Lung microvascular endothelial cell (primary cell): ENCODE measurements at places on chromosomes 12 and 14. TPM values are rescaled to one million over a fixed set of nuclear protein-coding genes. Genes with fewer than 3 reads are reported as not detected.

OAS2 gene
- total RNA-seq: 0.60 and 3.3 TPM in 2 replicates

DNA sequence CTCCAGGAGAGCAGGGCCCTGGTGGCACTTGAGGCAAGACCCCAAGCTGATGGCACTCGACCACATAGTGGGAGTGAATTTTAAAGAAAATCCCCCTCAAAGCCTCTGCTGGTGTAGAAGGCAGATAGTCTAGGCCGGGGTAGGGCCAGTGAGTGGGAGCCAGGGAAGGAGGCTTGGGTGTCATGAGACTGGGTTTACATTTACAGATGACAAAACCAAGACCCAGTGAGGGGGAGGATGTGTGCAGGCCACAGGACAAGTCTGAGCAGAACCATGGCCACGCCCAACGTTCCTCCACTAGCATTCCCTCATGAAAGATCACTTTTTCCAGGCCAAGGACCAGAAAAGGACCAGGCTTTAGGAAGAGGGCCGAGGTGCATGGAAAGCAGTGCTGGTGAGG is 42.0 kb downstream of the EVL start:
- DNase-seq: no peak

NAA30 gene
- 11.9 and 12.6 TPM in 2 replicates for total RNA-seq

TAS2R10 gene
- under 0.01 and 0.22 TPM in 2 replicates for total RNA-seq

- no peak for DNase-seq
These were observed 4.2 kb downstream of the NOC4L start for GRCh38 chr12:132148368-132149045.

DNA sequence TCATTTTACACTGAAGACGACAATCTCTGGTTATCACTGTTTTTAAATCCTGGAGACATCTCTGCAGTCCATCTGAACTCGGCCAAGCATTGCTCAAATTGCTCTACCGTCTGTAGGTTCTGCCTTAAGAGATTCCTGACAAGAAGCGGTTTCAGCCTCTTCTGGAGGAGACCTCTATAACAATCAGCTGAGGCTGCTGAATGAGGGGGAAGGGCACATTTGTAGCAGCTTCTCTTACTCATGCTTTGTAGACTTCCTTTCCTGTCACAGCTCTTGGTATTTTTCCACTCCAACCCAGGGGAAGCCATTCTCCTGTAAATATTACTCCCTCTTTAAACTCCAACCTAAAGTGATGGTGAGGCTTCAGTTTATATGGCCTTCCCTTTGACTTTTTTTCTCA is 3.0 kb downstream of the ARG2 start:
- DNase-seq: peak; percentile 91

OVCH1 gene
- under 0.01 TPM in 1 of 2 replicates, not detected in the other for total RNA-seq

GRCh38 chr14:75861161-75861621 is 120.6 kb downstream of the TGFB3 start:
- no peak for DNase-seq

- DNase-seq: peak; percentile 21
These were observed 513 bp downstream of the CCNK start for GRCh38 chr14:99481745-99482099.

GRCh38 chr14:66092748-66093147 is 393.4 kb upstream of the CCDC196 start:
- no peak for DNase-seq

HOXC12 gene
- total RNA-seq: not detected in 2 replicates

GRCh38 chr14:20799892-20800544 is 2.6 kb downstream of the RNASE1 start:
- DNase-seq: peak; percentile 77

DNA sequence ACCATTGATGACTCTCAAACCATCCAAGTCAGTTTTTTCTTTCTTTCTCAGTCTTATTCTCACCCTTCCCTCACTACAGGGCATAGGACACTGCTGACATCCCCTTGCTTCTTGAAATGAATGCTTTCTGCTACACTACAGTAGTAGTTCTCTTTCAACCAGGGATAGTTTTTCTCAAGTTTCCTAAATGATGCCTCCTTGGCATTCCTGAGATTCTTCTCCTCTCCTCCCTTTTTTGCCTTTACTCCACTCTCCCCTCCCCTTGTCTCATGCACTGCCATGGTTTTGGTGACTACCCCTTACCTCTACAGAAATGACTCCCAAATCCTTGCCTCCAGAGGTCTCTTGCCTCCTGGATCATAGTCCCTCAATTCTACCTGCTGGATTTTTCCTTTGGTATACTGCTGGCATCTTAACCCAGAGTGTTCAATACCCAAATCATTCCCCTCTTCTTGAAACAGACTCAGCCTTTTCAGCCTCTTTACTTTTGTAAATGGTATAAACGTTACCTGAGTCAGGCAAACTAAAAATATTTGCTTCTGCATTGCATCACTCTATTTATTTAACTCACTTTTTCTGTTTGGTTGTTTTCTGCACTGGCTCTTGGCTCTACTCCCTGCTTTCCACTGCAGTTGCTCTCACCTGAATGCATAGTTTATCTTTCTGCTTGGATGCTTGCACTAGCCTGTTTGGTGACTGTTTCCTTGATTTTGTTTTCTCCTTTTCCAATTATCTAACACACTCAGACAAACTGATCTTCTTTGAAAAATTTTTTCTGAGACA is 211.6 kb upstream of the IGF1 start:
- DNase-seq: no peak

TTC7B gene
- total RNA-seq: 9.2 and 14.7 TPM in 2 replicates

DNA sequence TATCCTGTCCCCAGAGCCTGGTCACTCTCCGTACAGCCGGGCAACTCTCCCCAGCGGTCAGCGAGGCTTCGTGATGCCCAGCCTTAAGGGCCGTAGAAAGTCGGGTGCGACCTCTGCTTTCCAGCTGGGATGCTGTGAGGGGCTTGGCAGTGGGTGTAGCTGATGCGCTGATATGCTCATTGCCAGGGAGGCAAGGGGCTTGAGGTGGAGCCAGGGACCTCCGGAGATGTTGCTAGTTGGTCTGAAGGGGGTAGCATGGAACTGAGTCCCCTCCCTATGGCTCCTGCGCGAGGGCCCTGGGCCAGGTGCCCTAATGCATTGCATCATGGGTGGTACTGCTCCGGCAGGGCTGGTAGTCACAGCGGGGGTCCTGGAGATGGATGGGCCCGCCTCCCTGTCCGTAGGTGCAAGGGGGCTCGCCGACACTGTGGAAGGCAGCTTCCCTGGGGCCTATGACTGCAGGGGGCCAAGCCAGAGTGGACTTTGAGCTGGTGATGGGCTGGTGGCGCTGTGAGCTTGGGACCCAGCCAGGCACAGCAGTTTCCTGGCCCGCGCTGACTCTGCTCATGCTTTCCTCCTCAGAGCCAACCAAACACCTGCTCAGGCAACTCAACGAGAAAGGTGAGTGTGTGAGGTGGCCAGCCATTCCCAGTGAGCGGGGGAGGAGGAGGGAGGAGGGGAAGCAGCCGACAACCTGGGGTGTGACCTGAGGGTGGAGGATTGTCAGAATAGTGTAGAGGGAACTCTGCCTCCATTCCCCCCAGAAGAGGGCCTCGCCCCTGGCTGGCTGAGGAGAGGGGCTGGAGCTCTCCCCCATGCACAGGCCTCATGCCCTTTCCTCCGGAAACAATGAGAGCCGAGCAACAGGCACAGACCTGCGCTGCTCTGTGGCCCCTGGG is 32.3 kb downstream of the PLEKHG3 start:
- DNase-seq: no peak

DNA sequence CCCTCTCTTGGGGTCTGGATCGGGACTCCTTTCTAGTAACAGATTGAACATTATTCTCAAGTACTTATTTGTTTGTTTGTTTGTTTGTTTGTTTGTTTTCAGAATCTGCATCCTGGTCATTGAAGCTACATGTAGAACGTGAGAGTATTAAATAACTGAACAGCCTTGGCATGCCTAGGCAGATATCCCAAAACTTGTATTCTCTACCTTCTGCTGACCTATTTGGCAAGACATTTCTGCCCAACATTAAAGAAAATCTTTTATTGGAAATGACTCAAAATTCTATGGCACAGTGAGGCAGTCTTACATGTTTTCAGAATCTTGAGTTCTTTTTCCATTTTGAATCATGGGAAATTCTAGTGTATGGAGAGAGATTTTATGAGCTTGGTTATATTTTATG is 165.1 kb upstream of the CNOT2 start:
- no peak for DNase-seq

PROX2 gene
- not detected in 2 replicates for total RNA-seq

- DNase-seq: no peak
These were observed 278.3 kb downstream of the ADGRD1 start for GRCh38 chr12:131232036-131232435.

DERA gene
- 43.8 and 45.0 TPM in 2 replicates for total RNA-seq

GRCh38 chr12:27870939-27871338 is 90.9 kb upstream of the MANSC4 start:
- no peak for DNase-seq

- DNase-seq: no peak
These were observed 20.9 kb downstream of the COX16 start for GRCh38 chr14:70338550-70338949.

TEAD4 gene
- total RNA-seq: 18.3 and 19.2 TPM in 2 replicates

DNA sequence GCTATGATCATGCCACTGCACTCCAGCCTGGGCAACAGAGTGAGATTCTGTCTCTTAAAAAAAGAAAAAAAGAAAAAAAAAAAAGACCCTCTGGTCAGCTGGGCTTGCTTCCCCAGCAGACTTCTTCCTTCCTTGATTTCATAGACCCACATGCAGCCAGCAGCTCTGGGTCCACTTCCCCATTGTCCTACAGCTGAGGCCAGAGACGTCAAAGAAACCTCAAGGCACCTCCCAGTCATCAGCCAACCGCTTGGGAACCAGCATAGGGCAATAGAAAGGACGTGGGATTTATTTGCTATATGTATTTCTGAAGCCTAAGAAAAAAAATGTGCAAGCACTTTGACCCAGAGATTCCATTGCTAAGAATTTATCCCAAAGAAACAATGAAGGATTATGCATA is 35.4 kb upstream of the SPPL3 start:
- no peak for DNase-seq

DNA sequence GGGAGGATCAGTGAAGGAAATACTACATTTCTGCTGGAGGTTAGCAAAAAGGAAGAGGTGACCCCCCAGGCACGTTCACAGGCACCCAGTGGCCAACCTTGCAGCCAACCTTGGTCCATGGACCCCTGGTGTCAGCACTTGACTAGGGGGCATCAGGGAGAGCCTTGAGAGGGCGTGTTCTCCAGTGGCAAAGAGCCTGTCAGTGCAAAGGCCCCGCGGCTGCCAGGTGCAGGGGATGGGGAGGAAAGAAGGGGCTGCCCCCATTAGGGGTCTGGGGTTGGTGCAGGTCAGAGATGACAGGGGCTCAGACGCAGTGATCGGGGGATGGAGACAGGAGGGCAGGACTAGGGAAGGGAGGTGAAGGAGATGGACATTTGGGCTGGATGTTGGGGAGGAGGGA is 22.7 kb upstream of the ULK1 start:
- DNase-seq: no peak

MSI1 gene
- not detected in 2 replicates for total RNA-seq

GRCh38 chr12:2039034-2039433 is 13.8 kb upstream of the CACNA1C start:
- no peak for DNase-seq

RASSF8 gene
- total RNA-seq: 31.4 and 43.3 TPM in 2 replicates

DNA sequence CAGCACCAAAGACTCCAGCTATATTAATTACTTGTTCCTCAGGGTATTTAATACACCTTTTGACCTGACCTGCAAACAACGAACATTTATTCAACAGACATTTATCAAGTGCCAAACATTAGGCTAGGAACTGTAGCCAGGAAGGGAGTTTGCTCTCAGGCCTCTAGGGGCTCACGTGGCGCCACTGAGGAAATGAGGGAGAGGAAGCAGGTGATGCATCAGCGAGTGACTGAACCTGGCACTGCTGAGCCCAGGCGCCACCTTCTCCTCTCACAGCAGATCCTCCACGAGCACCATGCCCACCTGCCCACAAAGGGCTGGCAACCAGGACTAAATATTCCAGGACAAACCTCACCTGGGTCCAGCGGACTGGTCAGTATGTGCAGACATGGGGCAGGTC is 50.2 kb downstream of the SETD3 start:
- peak; percentile 68 for DNase-seq

- no peak for DNase-seq
These were observed 72.0 kb downstream of the C12orf56 start for GRCh38 chr12:64318605-64319004.

- DNase-seq: peak; percentile 34
These were observed 29.7 kb downstream of the ZFP36L1 start for GRCh38 chr14:68762953-68763764.

DNA sequence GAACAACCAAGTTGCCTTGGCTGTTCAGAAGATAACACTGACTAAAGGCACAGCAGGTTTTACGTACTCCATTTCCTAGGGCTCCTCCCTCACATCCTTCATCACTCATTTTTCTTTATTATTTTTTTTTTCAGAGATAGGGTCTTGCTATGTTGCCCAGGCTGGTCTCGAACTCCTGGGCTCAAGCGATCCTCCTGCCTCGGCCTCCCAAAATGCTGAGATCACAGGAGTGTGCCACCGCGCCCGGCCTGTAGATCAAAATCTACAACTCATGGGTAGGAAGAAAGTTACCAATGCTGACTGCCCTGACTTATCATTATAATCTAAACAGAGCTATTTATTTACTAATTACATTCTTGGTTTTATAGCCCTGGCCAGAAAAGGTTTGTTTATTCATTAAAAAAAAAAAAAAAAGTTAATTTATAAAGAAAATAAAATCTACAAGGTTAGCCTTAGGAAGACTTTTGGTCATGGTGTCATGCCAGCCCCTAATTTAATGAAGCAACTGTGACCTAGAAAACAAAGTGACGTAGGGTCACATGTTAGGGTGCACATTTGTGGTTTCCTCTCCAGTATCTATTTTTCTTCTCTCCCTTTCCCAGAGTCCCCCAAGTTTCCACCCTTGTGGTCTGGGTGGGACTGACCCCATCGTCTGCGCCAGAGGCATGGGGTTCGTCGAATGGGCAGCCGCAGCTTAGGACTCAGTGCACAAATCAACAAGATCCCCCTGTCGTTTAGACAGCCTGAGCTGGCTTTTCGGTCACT is 19.0 kb upstream of the FOXN3 start:
- DNase-seq: no peak

NOS1 gene
- not detected in 2 replicates for total RNA-seq
